ENCODE measurements at places on chromosomes 4 and X.
A peak's percentile ranks its signal among the peaks of the same experiment; 100 is the strongest.

GRCh38 chrX:21955403-21956189, 15.1 kb downstream of the SMS start:
- no peak for DNase-seq

- DNase-seq: no peak
These were observed 94.3 kb downstream of the REPS2 start for GRCh38 chrX:17040711-17041110.

GRCh38 chrX:110750526-110751189, 45.0 kb downstream of the CHRDL1 start:
- DNase-seq: no peak

DNA sequence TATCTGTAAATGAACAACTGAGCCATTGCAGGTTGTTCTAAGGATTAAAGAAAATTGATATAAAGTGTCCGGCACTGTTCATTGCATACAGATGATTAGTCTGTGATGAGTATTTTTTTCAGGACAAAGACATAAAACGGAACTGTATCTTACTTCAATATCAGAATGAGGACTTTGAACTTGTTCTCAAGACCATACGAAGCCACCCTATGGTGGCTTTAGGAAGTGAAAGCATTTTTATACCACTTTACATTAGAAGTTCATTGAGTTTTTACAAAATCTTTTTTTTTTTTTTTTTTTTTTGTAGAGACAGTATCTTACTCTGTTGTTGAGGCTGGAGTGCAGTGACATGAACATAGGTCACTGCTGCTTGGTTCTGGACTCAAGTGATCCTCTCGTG, 45.2 kb upstream of the TRIM2 start:
- DNase-seq: no peak

DNA sequence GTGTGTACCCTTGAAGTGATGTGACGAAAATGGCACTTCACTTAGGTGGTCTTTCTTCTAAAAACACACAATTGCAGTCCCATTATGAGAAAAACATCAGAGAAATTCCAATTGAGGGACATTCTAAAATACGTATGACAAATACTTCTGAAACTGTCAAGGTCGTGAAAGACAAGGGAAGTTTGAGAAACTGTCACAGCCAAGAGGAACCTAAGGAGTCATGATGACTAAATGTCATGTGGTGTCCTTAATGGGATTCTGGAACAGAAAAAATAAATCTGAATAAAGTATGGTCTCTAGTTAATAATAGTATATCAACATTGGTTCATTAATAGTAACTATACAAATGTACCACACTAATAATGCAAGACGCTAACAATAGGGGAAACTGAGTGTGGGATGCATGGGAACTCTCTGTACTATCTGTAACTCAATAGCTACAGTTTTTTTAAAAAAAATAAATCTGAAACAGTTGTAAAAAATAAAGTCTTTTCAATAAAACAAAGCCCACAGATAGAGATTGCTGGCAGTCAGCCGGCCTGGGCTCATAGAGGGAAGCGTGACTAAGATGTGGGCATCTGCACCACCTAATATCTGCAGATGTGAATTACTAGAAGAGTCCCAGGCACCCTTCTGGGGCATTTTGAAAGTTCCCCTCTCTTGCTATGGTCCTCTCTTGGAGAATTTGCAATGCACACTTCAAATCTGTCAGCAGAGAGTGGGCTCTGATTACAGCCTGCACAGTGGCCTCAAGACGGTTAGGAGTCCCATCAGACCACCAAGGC, 47.6 kb downstream of the MID1IP1 start:
- DNase-seq: no peak

GRCh38 chr4:1964443-1964842, 44.3 kb downstream of the NELFA start:
- no peak for DNase-seq

DNA sequence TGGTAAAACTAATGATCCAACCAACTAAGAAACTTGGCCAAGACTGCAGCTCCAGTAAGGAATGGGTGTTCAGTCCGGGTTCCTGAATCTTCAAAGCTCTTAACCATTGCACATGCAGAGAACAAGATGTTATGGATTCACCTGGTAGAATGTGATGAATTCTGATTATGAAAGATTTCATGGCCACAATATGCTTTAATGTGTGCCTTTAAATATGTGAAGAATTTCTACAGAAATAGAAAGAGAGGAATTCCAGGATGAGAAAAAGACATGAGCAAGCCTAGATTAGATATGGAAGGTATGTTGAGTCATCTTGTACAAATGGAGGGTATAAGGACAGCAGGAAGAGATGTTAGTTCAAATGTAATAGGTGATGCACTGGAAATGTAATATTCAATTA, 472.2 kb upstream of the TENM3 start:
- no peak for DNase-seq

GRCh38 chr4:105108971-105109370, 37.7 kb upstream of the TET2 start:
- no peak for DNase-seq

DNA sequence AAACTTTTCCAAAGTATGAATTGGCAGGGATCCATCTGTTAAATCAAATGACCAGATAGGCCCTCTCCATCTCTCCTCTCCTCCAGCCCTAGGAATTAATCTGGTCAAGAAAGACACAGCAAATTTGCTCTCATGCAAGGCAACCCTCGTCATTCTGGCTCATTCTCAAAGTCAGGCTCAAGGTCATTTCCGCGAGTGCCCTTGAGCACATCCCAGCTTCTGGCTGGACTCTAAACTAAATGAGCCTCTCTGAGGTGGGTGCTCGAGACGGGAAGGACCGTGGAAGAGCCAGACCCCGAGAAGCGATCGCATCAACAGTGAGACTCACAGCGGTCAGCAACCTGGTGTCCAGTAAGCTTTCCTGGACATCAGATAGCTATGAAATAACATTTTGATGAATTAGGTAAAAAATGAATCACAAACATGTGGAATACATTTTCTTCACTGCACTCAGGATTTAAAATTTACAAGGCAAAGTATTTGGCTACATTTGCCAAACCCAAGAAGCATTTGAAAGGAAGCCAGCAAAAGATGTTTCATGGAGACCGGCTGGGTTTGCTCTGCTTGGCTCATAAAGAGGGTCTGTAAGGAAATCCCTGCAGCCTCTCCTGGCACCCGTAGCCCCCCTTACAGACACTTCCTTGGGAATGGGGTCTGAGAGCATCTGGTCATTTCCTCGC, 121.0 kb downstream of the ENPP6 start:
- peak; percentile 42 for DNase-seq

DNA sequence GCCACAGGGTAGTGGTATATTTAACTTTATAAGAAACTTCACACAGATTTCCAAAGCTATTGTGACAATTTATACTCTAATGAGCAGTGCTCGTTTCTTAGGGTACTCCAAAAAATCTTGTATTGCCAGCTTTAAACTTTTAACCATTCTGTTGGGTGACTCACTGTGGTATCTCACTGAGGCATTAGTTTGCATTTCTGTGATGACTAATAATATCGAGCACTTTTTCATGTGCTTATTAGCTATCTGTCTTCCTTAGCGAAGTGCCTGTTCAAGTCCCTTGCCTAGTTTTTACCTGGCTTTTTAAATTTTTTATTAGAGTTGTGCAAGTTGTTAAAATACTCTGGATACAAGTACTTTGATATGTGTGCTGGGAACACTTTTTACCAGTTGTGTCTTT, 5.5 kb downstream of the PNMA3 start:
- DNase-seq: peak; percentile 30

DNA sequence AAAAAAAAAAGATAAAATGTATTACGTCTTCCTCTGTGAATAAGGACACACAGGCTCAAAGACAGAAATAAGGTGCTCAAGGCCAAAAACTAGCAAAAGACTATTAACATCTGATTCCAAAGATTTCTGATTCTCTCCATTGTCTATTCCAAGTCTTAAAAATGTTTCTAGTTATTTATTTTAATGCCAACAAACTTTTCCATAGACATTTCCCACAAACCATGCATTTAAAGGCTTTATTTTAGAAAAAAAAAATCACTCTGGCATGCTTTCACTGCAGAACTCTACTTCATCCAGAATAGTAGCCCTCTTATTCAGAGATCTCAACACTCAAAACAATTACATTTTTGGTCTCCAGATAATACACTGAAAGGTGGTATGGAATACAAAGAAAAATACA, 545.0 kb upstream of the TENM3 start:
- no peak for DNase-seq

DNA sequence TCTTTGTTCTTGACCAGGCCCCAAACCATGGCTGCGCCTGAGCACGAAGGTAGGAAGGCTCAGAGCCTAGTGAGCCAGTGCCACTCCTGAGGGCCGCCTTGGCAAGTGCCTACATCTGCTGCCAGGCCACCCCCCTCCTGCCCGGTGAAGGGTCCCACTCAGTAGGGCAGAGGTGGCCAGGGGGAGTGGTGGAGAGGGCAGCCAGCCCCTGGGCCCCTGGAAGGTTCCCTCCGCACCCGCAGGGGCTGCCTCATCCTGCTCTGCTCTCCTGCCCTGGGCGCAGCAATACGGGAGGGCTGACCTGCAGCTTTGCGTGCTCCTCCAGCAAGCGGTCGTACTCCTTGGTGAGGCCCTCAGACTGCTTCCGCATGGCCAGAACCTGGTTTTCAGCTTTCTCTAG, 14.0 kb downstream of the SLC6A8 start:
- no peak for DNase-seq
